Effector memory CD4-positive, alpha-beta T cell (primary cell): ENCODE measurements at places on chromosomes 3 and 15.

GRCh38 chr3:56899078-56899477 lies 97.3 kb upstream of the ARHGEF3 start:
- DNase-seq: no peak

DNA sequence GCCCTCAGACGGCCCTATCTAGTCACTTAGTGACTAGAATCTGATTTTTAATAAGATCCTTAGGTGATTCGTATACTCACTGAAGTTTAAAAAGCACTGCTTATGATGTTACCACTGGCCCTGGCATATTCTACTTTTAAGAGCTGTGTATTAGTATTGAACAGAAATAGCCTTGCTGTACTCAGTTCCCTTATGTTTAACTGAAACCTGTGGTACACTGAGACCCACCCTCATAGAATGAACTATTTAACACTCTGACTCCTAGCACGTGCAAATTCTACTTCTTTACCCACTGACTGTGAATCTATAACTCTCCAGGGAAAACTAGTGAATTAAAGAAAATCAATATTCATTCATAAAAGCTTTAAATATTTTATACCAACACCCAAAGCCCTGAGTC lies 108.9 kb downstream of the CCNL1 start:
- no peak for DNase-seq

- DNase-seq: no peak
Measured at GRCh38 chr3:15585111-15585845, 16.1 kb downstream of the HACL1 start.

DNA sequence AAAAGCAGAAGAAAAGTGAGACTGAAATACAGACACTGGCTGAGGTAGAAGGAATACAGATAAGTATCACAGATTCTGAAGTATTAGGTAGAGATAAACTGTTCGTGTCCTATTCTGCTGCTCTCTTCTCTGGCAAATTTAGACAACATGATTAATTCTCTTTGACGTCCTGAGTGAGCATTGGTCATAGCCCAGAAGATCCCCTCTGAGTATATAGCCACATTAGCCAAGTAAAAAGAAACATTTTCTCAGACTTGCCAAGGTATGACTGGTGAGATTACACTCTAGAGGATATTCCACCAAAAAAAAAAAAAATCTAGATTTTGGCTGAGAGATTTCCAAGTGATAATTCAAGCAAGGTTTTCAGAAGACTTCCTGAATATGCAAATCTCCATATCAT lies 111.4 kb upstream of the ALCAM start:
- DNase-seq: no peak

GRCh38 chr3:99951701-99952100 lies 134.0 kb downstream of the CMSS1 start:
- DNase-seq: no peak

DNA sequence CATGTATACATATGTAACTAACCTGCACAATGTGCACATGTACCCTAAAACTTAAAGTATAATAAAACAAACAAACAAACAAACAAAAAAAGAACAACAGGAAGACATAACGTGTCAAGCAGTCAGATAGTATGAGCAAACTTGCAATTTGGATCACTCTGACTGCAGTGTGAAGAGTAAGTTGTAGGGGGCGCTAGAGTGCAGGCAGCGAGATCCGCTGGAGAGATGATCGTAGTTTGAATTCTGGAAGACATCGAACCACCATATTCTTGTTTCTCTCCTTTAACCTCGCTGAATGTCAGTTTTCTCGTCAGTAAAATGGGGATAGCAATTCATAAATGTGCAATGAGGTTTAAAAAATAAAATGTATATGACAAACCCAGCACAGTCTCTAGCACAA lies 165.2 kb upstream of the LMCD1 start:
- no peak for DNase-seq

GRCh38 chr3:39707314-39707909 lies 102.0 kb upstream of the MYRIP start:
- DNase-seq: no peak

GRCh38 chr15:88476635-88477060 lies 9.1 kb downstream of the MRPS11 start:
- no peak for DNase-seq
